ENCODE measurements at places on chromosomes 6 and 20.

DNA sequence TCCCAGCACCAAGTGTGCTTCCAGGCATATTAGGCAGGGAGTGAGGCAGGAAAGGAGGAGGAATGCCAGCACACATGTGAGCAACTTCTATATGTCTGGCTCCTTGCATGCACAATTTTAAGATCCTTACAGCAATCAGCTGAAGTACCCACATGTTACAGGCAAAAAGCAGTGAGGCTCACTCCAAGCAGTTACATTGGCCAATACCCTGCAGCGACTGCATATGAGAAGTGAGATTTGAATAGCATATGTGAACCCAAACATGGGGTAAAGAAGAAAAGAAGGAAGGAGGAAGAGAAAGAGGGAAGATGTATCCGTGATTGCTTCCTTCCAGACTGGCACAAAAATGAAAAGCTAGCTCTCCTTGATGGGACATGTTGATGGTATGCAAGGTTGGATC is 193.6 kb downstream of the PTPRT start:
- DNase-seq = peak; percentile 55

- no peak for DNase-seq
Measured at GRCh38 chr20:46438156-46438750, 31.8 kb upstream of the ELMO2 start.

- no peak for DNase-seq
Measured at GRCh38 chr6:52736145-52736544, 27.1 kb downstream of the GSTA2 start.

DNA sequence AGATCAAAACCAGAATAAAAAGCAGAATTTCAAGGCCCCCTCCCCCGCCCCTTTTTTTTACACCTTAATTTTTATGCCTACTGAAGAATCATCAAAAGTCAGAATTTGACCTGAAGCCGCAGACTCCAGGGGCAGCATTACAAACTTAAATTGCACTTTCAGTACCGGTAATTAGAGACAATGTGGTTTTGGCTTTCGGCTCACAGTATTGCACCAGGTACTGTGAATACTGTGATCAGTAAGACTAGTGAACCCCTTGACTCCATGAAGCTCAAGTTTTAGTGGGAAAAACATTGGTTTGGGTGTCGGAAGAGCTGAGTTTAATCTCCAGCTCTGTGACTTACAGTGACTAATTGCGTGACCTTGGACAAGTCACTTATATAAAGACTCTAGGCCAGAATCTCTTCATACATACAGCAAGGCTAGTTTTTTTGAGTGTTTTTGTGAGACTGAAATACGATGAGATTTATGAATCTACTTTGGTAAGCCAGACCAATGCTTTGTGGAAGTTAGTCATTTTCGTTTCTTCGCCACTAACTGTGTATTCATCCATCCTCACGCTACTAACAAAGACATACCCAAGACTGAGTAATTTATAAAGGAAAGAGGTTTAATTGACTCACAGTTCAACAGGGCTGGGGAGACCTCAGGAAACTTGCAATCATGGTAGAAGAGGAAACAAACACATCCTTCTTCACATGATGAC is 114.7 kb downstream of the SASH1 start:
- no peak for DNase-seq

- DNase-seq = no peak
Measured at GRCh38 chr6:33144373-33144772, 47.9 kb downstream of the COL11A2 start.

DNA sequence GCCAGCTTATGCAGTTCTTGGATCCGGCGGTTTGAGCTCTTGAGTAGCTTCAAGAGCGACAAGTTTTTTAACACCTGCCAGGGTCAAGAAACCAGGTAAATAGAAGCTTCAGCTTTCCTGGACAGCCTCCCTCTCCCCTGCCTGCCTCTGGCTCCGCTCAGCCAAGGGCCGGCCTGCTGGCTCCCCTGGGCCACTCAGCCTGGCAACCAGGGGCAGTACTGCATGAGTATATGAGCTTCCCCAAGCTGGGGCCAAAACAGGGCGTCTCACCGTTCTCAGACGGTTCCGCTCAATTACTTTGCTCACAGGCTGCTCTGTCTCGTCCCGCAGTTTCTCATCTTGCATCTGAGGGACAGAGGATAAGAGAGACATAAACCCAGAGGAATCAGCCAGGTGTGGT is 856 bp downstream of the TP53TG5 start:
- peak; percentile 55 for DNase-seq

DNA sequence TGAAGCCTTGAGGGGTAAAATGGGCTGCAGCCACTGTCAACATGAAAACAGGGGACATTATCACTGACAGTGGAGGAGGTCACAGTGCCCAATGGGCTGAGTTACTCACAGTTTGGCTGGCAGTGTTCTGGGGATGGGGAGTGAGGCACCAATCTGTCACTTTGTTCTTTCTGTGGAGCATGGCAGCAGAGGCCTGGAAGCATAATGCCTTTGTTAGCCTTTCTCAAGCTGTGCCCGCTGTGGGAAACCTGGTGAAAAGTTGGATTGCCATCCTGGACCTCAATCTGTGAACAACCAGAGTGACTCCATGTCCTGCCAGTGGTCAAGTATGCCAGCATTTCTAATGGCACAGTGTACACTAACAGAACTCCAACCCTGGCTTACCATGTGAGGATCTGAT is 143.6 kb downstream of the OR2B2 start:
- DNase-seq = peak; percentile 57
